ENCODE measurements at places on chromosomes 5 and 9.
A peak's percentile ranks its signal among the peaks of the same experiment; 100 is the strongest.

- no peaks in the 10 kb centered on the region for H3K4me1 ChIP-seq
- no peak overlapping the region for H3K4me3 ChIP-seq
- no peaks in the 10 kb centered on the region for H3K36me3 ChIP-seq
- peaks cover 6% of the 10 kb centered on the region for H3K27me3 ChIP-seq
- H3K27ac ChIP-seq = no peak overlapping the region
- DNase-seq = no peak
These were observed 8.7 kb upstream of the GDA start for GRCh38 chr9:72140586-72140985.

DNA sequence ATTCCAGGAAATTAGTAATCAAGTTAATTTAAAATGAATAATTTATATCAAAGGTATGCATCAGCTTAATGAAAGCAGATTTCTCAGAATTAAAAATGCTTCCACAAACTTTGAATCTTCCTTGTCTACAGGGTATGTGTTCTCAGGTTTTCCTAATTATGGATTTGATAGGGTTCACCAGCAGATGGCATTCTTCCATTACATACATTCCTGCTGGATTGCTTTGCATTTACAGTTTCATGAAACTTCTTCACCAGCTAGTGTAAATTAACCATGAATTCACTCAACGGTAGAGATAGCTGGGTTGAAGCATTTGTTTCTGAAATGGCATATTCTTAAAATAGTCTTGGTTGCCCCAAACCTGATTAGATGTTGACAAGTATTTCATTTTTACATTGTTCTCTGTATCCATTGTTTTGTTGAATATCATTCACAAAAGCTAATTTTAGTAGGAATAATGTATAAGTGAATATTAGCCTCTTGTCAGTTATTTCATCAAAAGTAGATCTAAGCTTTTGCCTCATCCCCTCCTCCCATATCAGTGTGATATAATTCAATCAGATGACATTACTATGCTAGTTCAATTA, 68.7 kb upstream of the WDR41 start:
- peaks cover 13% of the 10 kb centered on the region for H3K27me3 ChIP-seq
- H3K36me3 ChIP-seq = no peaks in the 10 kb centered on the region
- no peak overlapping the region for H3K27ac ChIP-seq
- no peak for DNase-seq
- no peaks in the 10 kb centered on the region for H3K4me1 ChIP-seq

DNA sequence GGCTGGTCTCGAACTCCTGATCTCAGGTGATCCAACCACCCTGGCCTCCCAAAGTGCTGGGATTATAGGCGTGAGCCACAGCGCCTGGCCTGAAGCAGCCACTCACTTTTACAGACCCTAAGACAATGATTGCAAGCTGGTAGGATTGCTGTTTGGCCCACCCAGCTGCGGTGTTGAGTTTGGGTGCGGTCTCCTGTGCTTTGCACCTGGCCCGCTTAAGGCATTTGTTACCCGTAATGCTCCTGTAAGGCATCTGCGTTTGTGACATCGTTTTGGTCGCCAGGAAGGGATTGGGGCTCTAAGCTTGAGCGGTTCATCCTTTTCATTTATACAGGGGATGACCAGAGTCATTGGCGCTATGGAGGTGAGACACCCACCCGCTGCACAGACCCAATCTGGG, 1.5 kb downstream of the CA9 start:
- H3K27ac ChIP-seq = no peak overlapping the region
- DNase-seq = no peak
- peaks cover 14% of the 10 kb centered on the region for H3K4me1 ChIP-seq

DNA sequence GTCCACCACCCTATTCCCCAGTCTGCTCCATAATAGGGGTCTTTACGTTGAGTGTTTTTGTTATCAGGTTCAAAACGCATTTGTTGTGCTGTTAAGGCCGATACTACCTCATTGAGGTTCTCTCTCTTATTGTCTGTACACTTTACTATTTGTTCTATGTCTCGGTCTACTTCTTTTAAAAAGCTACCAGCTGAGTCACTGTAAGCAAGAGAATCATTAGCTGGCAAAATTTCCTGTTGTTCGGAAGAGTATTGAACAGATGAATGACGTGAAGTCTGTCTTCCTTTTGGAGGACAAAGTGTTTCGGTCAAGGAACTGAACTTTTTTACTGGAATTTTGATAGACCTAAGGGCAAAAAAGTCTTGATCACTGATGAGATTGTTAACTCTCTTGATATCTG, 10.3 kb downstream of the LYSMD3 start:
- no peak overlapping the region for H3K4me3 ChIP-seq
- no peak overlapping the region for H3K27ac ChIP-seq
- DNase-seq = no peak

- no peak overlapping the region for H3K4me3 ChIP-seq
- H3K27ac ChIP-seq = no peak overlapping the region
- no peaks in the 10 kb centered on the region for H3K36me3 ChIP-seq
These were observed 89.7 kb downstream of the KCNT1 start for GRCh38 chr9:135791431-135792267.

DNA sequence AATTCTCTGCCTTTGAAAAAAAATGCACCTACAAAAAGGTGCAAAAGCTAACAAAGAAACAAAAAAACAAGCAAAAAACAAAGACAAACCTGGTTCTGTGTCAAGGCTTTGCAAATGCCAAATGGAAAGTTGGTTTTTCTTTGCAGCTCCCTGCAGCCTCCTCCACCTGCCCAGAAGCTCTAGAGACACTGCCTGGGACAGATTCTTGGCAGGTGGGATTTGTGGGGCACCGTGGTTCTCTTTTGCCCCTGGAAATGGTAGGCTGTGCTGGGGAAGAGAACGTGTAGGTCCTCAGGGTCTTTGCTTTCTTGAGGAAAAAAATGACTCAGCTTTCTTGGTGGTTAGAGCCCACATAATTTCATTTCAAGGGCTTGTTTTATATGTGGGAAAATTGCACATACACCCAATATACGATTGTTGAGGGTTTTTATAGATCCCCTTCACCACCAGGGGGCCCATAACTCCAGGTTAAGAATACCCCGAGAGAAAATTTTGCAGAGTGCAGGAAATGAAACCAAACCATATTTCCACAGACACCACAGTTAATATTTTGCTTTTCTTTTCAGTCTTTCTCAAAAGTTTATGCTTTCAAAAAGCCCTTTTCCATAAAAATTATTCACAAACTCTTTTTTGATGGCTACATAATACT, 58.7 kb downstream of the NXNL2 start:
- H3K27me3 ChIP-seq = peaks cover 27% of the 10 kb centered on the region
- peak overlapping the region; percentile 3 for H3K27ac ChIP-seq
- H3K4me1 ChIP-seq = peaks cover 11% of the 10 kb centered on the region
- no peak overlapping the region for H3K4me3 ChIP-seq
- no peaks in the 10 kb centered on the region for H3K36me3 ChIP-seq

DNA sequence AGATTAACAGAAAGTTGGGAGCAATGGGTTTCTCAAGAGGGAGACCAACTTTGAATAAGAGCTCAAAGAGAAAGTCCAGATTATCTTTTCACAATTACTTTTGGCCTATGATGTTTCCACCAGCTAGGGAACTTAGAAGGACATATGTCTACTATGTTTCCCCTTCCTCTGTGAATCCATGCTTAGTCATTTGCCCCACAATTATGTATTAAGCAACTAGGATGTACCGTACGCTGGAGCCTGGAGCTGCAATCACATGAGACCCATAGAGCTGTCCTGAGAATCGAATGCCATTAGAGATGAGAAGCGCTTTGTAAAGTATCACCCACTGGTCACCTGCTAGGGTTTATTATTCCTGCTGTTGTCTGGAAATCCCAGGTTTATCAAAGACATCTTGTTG, 78.8 kb downstream of the PDE6A start:
- H3K27ac ChIP-seq = no peak overlapping the region
- no peak for DNase-seq
- H3K36me3 ChIP-seq = no peaks in the 10 kb centered on the region
- H3K4me1 ChIP-seq = peaks cover 6% of the 10 kb centered on the region
- H3K4me3 ChIP-seq = no peak overlapping the region

GRCh38 chr5:31495336-31495735, 36.6 kb downstream of the DROSHA start:
- no peaks in the 10 kb centered on the region for H3K4me1 ChIP-seq
- H3K27ac ChIP-seq = no peak overlapping the region

DNA sequence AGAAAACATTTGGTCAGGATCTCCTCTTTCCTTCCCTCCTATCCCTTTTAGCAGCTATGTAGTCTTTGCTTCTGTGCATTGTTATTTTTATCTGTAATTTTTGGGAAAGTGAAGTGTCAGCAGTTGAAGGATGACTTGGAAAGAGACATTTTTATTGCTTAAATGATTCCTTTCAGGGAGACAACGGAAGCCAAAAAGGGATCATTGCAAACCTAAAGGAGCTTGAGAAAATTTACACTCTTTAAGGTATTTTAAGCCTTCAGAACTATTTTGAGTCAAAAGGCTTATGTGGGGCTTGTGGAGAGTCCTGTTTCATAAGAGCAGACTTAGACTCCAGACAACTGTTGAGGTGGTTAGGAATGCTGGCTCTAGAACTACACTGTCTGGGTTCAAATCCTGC, 281.6 kb downstream of the KIF4B start:
- DNase-seq = no peak
- no peak overlapping the region for H3K4me3 ChIP-seq
- no peaks in the 10 kb centered on the region for H3K4me1 ChIP-seq

DNA sequence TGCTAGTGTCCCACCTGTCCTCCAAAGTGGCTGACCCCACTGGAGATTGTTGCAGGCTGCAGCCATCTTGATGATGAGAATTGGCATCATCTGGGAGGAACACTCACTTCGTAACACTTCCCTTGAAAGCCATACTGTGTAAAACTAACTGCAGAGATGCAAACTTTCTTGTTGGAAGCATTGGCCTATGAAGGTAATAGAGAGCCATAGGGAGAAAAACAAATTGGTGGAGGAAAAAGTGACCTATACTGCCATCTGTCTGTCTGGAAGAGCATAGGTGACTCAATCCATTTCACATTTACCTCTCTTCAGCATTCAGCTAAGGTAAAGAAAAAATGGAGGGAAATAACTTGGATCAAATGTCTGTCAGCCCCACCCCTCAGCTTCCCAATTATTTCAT, 473.4 kb downstream of the NTRK2 start:
- H3K4me3 ChIP-seq = no peak overlapping the region
- peaks cover 2% of the 10 kb centered on the region for H3K27me3 ChIP-seq
- no peak overlapping the region for H3K27ac ChIP-seq
- H3K4me1 ChIP-seq = no peaks in the 10 kb centered on the region

DNA sequence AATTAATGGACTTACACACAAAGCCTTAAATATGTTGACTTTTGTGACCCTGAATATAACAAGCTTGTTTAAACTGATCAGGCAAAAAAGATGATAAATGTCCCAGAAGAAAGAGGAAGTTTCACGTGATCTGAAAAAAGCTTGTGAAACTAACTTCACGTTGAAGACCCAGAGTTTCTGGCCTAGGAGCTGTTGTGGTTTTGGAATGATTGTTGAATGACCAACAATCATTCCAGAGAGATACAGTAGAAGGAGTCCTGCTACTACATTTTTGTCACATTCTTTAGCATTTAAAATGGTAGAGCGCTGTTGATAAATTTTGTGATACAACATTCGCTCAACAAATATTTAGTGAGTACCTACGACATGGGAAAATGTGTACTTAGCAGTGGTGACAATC, 143.1 kb upstream of the FBN2 start:
- H3K27me3 ChIP-seq = peaks cover 2% of the 10 kb centered on the region
- no peaks in the 10 kb centered on the region for H3K36me3 ChIP-seq
- no peak for DNase-seq

GRCh38 chr5:100496296-100496695, 38.9 kb upstream of the FAM174A start:
- no peaks in the 10 kb centered on the region for H3K36me3 ChIP-seq
- no peaks in the 10 kb centered on the region for H3K27me3 ChIP-seq
- H3K27ac ChIP-seq = no peak overlapping the region
- no peak overlapping the region for H3K4me3 ChIP-seq

DNA sequence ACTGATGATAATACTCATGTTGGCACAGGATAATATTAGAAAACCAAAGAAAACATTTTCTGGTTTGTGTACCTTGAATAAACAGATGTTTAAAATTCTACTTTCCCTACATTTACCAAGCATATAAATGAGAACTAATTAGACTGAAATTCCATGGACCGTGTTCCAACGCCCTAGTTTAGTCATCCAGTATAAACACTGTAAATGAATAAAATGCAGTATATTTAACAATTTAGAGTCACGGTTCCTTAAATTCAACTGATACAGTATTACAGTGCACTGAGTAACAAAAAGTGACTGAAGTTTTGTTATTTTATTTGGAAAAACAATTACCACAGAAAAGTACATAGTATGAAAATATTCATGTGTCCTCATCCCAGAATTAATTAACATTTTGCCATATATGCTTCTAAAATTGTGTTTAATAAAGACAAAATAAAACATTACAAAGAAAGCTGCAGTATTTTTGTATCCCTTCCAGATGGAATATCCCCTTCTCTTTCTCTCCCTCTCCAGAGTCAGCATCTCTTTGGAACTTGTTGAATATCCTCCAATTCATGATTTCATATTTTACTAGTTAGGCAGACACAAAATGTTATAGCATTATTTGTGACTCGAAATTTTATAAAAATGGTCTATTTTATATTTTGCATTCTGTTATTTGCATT, 112.5 kb downstream of the HMHB1 start:
- H3K4me3 ChIP-seq = no peak overlapping the region
- peaks cover 14% of the 10 kb centered on the region for H3K4me1 ChIP-seq
- no peaks in the 10 kb centered on the region for H3K36me3 ChIP-seq
- no peaks in the 10 kb centered on the region for H3K27me3 ChIP-seq

GRCh38 chr9:114690308-114690707, 8.3 kb upstream of the TEX48 start:
- H3K27me3 ChIP-seq = no peaks in the 10 kb centered on the region
- peak overlapping the region; percentile 93 for H3K27ac ChIP-seq
- H3K36me3 ChIP-seq = peaks cover 52% of the 10 kb centered on the region

DNA sequence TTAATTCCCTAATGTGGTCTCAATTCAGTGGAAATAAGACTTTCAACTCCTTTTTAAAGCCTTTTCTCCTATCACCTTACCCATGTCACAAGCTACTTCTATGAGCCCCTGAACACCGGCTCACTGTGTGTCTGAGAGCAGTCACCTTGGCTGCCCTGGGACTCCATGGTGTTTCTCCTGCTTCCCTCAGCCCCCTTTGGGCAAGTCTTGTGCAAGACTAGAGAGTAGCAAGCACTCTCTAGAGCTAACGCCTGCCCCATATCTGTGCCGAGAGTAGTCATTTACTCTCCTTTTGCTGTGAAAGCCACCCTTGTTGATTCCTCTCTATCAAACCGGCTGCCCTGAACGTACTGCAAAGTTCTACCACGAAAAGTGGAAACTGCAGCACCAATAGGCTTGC, 77.9 kb upstream of the DAB2 start:
- peaks cover 11% of the 10 kb centered on the region for H3K27me3 ChIP-seq
- no peak overlapping the region for H3K4me3 ChIP-seq

GRCh38 chr9:132200706-132201105, 38.8 kb downstream of the NTNG2 start:
- H3K4me3 ChIP-seq = no peak overlapping the region
- H3K36me3 ChIP-seq = no peaks in the 10 kb centered on the region
- H3K4me1 ChIP-seq = no peaks in the 10 kb centered on the region
- peaks cover 4% of the 10 kb centered on the region for H3K27me3 ChIP-seq
- no peak overlapping the region for H3K27ac ChIP-seq

- H3K27ac ChIP-seq = no peak overlapping the region
- H3K36me3 ChIP-seq = peaks cover 12% of the 10 kb centered on the region
- H3K4me3 ChIP-seq = no peak overlapping the region
These were observed 25.4 kb upstream of the NKD2 start for GRCh38 chr5:983238-983524.

GRCh38 chr5:169527863-169528262, 55.7 kb upstream of the SPDL1 start:
- H3K36me3 ChIP-seq = no peaks in the 10 kb centered on the region
- no peak overlapping the region for H3K4me3 ChIP-seq

- DNase-seq = no peak
- H3K4me1 ChIP-seq = peaks cover 3% of the 10 kb centered on the region
- no peaks in the 10 kb centered on the region for H3K36me3 ChIP-seq
- H3K4me3 ChIP-seq = no peak overlapping the region
- peaks cover 11% of the 10 kb centered on the region for H3K27me3 ChIP-seq
- H3K27ac ChIP-seq = no peak overlapping the region
These were observed 61.2 kb downstream of the CMYA5 start for GRCh38 chr5:79750611-79751510.
